ENCODE measurements at places on chromosomes 2 and 18.

GRCh38 chr2:32852856-32853255 is 93.9 kb upstream of the LTBP1 start:
- no peak for DNase-seq

GRCh38 chr18:13403786-13404549 is 185.4 kb downstream of the LDLRAD4 start:
- DNase-seq: no peak

DNA sequence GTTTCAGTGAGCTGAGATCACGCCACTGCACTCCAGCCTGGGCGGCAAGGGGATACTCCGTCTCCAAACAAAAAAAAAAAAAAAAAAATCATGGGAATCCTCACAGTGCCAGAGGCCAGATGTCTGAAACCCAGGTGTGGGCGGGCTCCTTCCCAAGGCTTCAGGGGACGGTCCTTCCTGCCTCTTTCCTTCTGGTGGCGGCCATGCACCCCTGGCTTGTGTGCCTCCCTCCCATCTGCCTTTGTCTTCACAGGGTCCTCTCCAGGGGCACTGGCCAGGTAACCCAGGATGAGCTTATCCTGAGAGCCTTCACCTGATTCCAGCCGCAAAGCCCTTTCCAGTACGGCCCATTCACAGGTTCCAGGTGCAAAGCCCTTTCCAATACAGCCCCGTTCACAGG is 40.9 kb upstream of the GPC1 start:
- no peak for DNase-seq

- no peak for DNase-seq
Measured at GRCh38 chr2:147789720-147790119, 55.1 kb upstream of the ACVR2A start.

DNA sequence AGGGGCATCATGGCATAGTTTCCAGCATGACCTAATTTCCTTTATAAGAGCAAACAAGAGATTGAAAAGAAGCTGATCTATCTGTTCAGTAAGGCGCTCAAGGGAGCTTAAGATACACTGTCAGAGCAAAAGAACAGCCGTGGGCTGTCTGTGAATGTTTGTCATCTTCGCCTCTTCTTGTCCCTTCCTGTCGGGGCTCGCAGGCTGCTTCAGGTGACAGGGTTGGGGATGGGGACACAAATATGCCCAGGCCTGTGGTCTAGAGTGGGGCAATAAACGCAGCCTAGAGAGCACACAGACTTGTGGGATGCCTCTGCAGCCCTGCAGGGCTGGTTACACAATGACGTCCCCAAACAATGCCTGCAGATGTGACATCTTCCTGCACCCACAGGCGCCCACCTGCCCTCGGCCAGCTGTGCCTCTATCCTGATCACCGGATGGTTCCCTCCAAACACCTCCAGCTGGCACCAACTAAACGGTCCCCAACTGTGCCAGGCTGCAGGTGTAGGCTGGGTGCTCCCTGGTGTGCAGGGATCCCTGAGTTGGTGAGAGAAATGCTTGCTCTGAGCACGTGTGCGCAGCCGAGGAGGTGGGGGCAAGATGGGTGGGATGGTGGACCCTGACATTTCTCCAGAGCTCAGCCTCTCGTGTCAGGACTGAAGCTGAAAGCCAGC is 72.8 kb downstream of the EDAR start:
- no peak for DNase-seq

DNA sequence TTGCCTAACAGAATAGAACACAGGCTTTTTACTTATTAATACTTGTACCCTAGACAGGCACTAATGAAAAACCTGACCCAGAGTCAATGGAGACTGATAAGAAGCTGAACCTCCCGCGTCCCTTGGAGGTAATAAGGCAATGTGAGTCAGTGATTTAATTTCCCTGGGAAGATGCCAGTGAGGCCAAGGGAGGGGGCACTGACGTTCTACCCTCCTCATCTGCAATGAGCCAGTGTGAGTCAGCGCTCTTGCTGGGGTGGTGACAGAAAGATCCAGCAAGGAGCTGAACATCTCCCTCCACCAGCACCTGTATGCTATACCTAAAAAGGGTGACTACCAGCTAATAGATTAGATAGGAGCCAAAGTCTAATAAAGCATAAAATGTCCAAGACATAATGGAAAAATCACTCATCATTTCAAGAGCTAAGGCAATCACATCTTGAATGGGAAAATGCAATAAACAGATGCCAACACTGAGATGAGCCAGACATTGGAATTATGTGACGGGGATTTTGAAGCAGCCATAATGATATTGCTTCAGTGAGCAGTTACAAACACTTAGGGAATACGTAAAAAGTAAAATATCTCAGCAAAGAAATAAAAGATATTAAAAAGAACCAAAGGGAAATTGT is 116.9 kb downstream of the TPGS2 start:
- DNase-seq: peak; percentile 51

- DNase-seq: no peak
Measured at GRCh38 chr18:26705757-26706156, 157.4 kb upstream of the KCTD1 start.

GRCh38 chr2:160876765-160877164 is 283.5 kb upstream of the TANK start:
- DNase-seq: no peak

DNA sequence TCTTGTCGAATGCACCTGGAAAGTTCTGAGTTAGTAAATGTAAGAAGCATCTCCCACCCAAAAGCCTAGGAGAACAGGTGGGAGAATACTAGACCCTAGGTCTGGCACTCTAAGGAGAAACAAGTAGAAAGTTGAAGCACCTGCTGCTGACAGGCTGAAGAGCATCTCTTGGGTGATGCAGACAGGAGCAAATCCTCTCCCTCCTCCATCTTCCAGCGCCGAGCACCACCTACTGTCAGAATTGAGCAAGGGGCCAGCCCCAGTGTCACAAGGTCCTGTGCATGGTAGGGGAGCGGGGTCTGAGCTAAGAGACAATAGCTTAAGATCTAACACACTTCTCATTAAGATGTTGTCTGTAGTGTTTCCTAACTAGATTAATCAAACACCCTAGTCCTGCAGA is 52.9 kb downstream of the HK2 start:
- no peak for DNase-seq

GRCh38 chr2:10721396-10722251 is at the start of gene ATP6V1C2:
Gene ATP6V1C2, plus strand, starts transcription at chr2:10721630. Its CDS starts 1,220 bp downstream, at chr2:10722850.
- no peak for DNase-seq

GRCh38 chr2:1750270-1750932 is 6.1 kb upstream of the PXDN start:
- DNase-seq: no peak

GRCh38 chr2:6675791-6676190 is 189.9 kb downstream of the CMPK2 start:
- DNase-seq: no peak

GRCh38 chr2:134739879-134740301 is 21.1 kb upstream of the TMEM163 start:
- DNase-seq: no peak

DNA sequence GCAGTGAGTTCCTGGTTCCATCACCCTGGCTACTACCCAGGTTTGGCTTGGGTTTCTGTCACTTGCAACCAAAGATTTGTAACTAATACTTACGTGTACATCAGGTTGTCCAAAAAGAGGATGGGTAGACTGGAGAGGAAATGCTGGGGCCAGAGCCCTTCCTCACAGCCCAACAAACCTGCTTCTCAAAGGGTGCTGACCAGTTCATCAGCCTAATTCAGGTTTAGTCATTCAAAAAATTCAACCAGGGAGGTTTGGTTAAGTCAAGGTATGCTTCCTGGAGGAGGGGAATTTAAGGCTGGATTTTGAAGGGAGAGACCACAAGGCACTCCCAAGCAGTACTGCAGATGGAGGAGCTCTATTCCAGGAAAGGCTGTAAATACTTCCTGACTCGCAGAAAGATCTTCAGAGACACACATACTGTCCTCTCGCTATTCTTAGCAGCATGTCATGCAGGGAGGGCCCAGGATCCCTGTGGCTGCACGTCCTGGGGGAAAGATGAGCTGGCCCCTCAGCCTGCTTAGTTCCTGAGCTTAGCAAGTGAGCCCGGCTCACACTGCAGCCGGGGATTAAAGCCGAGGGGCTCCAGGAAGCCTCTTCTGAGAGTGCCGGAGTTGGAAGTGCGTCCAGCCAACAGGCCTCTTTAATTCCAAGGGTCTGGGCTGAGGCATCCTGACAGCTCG is 40.0 kb upstream of the BIN1 start:
- DNase-seq: no peak

- DNase-seq: no peak
Measured at GRCh38 chr2:57429831-57430230, 616.8 kb upstream of the VRK2 start.

DNA sequence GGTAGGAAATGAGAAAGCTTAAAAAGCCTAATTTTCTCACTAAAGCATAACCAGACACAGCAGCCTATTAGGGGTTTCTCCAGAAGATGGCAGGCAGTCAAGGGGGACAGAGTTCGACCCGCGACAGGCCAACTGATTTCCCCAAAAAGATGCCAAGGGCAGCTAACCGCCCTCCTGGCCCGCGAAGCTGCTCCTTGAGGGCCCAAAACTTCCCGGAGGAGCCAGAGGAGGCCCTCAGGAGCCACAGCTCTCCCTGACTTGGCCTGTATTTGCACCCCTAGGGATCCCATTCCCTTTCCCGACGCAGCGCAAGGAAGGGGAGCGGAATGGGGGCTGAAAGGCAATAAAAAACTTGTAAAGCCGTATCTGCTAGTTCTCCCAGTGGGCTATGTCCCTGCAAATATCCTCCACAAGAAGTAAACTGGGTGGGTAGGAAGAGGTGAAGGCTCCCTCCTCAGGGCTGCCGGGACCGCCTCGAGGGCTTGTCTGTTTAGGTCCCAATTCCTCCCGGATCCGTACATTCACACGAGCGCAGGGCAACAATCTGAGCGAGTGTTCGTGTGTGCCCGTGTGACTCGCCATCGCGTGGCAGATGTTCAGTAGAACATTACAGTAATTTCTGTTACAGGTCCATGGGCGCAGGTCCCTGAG is 756 bp upstream of the NAGK start:
- DNase-seq: no peak
